ENCODE measurements at places on chromosomes 16 and 17.

- no peak for DNase-seq
These were observed 197.9 kb upstream of the CDH11 start for GRCh38 chr16:65319621-65320231.

GRCh38 chr17:63361182-63361581 is 84.9 kb downstream of the CYB561 start:
- no peak for DNase-seq

DNA sequence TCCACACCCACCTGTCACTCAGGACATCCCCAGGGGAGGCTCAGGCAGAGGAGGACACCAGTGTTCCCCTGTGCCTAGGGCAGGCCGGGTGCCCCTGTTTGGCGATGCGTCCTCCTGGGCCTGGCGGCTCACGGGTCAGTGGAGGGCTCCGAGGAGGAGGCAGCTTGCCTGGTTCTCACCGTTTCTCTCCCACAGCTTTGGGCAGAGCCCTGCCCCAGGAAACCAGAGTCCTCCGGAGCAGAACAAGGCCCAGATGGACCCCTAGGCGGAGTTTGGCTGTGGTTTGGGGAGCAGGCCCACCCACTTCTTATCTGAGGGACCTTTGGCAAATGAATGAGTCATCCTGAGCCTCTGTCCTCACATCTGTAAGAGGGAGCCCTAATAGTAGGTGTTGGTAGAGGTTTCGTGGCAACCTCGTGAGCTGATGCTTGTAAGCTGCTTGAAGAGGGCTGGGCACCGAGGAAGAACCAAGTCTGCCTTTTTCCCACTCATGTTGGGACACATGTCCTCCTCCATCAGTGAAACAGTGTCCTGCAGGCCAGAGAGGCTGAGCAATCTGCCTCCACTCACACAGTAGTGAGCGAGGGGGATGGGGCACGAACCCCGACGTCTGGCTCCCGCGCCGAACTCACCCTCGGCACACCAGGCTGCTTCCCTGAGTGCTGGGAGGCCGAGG is 247.0 kb upstream of the CIBAR2 start:
- no peak for DNase-seq

GRCh38 chr17:79930877-79931816 is 91.9 kb upstream of the CBX4 start:
- no peak for DNase-seq

Measured in CD8-positive, alpha-beta memory T cell (primary cell).